ENCODE measurements at places on chromosomes 7 and 10. TPM values are rescaled to one million over a fixed set of nuclear protein-coding genes. Genes with fewer than 3 reads are reported as not detected.

- peak; percentile 30 for DNase-seq
Measured at GRCh38 chr10:18224626-18225445, 84.6 kb downstream of the CACNB2 start.

- no peak for DNase-seq
Measured at GRCh38 chr7:2614631-2615330, 17.0 kb upstream of the TTYH3 start.

DNA sequence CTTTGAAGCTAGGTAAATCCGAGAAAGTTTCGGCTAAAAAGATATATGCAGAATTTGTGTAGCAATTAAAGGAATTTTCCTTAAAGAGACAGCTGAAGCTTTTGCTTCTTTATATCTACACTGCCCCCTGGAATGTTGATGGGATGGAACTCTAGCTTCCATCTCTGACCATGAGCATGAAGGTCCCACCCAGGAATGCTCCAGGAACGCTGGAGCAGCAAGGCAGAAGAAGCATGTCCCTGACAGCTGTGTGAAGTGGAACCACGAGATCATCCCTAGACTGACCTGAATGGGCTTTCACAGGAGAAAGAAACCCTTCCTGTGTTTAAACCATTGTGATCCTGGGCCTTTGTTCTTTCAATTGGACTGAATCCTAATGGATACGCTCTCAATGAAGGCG lies 99.7 kb upstream of the NOBOX start:
- DNase-seq = no peak

DNA sequence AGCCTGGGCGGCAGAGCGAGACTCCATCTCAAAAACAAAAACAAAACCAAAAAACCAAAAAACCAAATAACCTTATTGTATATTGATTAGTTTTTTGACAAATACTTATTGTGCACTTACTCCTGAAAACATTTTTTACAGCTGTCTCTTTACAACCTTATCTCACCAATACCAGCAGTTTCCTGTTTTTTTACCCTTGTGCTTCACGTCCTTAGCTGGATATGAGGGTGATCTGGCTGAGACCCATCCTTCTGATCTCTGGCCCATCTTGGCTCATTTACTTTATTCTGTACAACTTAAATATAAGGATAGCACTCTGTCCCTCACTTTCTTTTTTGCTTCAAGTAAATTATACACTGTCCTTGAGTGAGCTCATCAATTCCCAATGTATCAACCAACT lies 104.6 kb upstream of the DNAJB12 start:
- no peak for DNase-seq

- DNase-seq = no peak
Measured at GRCh38 chr10:29209830-29210229, 79.0 kb upstream of the LYZL1 start.

DNA sequence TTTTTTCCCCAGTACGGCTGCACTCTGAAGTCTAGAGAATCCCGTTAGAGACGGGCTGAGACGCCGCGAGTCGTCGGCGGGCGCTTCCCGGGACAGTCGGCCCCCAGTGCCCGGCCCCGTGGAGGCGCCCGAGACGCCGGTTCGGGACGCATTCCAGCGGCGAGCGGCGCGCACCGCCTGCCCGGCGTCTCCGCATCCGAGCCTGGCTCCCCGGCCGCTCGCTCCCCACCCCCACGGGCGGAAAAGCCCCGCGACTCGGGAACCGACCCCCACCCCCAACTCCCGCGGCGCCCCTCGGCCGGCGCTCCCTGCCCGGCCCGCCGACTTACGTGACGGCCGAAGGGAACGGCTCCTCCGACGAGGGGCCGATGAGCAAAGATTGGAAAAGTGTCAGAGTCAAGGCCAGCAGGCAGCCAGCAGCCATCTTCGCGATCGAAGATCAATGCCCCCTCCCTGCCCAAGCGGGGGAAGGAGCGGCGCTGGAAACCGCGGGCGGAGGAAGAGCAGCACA lies 486 bp downstream of the CACNA2D1 start:
- peak; percentile 37 for DNase-seq

The ZNF727 gene
- total RNA-seq = 12.4 TPM

The TRPV6 gene
- total RNA-seq = 2.2 TPM

The AUTS2 gene
- total RNA-seq = 56.1 TPM

The ELN gene
- 35.2 TPM for total RNA-seq

The SEMA3E gene
- total RNA-seq = 0.47 TPM

All from testis (tissue), 5 donors.